ENCODE measurements at places on chromosomes 12 and 14.

DNA sequence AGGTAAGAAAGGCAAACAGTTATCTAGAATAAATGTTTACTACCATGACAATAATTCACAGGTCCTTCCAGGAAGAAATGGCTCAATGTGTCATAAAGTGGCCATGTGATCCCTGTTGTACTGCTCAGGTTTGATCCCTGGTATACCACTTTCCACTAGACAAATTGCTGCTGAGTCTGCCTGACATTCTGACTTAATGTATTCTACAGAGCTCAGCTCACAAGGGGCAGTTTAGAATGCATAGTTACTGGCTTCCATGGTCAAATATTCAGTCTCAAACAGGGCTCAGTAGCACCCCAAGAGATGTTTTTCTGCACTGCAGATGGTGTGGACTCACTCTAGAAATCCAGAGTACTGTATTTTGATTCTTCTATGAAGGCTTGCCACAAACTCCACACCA, 21.8 kb downstream of the TSHR start:
- no peak for DNase-seq

GRCh38 chr12:58629376-58629775, 290.9 kb downstream of the LRIG3 start:
- DNase-seq: no peak

- DNase-seq: no peak
Observed at GRCh38 chr12:16562435-16562834, 43.5 kb downstream of the LMO3 start.

- peak; percentile 30 for DNase-seq
Observed at GRCh38 chr14:71855399-71856036, 76.7 kb upstream of the RGS6 start.

DNA sequence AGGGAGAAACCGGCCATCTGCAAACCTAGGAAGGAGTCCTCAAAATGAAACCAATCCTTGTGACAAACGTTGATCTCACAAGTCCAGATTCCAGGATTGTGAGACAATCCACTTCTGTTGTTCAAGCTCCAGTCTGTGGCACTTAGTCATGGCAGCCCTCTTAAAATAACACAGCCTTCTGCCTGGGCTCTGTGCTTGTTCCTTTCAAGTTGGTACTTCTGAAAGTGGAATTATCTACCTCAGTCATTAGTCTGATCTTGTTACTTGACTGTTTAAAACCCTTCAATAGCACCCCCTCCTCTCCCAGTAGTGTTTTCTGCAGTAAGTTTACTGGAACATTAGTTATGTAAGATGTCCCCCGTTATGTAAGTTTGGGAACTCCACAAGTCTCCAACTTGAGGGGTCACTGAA, 111.0 kb upstream of the HIF1A start:
- no peak for DNase-seq
